ENCODE measurements at places on chromosomes 4 and X.

- DNase-seq, result no peak
Observed at GRCh38 chrX:73766431-73766795, 203.4 kb downstream of the CHIC1 start.

DNA sequence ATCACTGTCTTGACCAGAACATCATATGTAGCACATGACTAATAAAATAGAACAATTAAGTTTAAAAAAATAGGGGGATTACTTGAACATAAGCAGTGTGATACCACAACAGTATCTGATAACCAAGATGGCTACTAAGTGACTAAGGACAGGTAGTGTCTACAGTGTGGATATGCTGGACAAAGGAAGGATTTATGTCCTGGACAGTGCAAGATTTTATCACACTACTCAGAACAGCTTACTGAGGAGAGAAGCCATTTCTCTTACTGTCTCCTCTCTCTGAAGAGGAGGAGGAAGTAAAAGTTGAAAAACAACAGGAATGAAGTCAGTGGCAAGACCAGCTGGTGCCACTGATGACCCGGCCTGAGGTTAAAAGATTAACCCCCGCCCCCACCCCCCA, 4.0 kb upstream of the SLC10A7 start:
- no peak for DNase-seq

DNA sequence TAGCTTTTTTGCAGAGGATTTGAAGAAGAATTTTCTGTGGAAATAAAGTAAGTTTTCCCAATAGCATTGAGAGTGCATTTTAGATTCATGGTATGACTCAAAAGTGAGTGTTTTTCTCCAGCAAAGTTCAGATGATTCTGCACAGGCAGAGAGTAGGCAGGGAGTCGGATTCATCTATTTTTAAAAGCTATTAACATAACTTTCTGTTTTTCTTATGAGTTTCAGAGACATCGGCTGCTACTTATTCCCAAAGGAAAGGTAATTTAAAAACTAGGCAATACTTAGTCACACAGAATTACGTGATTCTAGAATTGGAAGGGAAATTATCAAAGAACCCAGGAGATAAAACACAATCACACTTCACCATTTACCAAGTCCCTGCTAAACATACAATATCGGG, 4.4 kb downstream of the CCDC110 start:
- no peak for DNase-seq

- DNase-seq, result no peak
Observed at GRCh38 chr4:96654045-96654444, 814.2 kb downstream of the PDHA2 start.

DNA sequence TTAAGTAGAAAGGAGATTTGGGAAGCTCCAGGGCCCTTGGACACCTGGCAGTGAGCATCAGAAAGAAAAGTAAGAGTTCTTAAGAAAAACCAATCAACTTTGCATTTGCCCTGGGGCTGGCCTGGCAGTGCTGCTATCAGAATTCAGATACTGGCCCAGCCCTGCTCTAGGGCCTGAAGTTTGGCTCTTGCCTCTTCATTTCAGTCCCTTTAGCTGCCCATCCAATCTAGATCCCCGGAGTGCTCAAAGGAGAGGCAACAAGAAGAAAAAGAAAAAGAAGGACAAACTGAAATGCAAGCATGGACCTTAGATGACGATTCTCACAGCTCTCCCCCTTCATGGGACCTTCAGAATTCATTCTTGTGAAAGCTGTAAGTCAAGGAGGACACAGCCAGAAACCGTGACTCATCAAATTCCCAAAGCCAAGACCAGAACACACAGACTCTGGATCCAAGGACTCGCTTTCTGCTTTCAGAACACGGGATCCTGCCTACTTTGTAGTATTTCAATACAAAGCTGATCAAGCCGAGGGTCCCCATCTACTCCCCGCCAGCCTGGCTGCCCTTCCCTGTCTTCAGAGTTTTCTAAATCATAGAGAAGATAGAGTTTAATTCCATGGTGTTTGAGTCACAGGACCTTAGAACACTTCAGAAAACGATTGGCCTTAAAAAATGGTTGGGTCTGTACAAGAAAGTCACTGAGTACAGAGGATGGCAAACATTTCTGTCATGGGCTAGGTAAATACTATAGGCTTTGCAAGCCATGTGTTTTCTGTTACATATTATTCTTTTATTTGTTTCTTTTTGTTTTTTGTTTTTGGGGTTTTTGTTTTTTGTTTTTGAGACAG, 103.7 kb downstream of the RBM47 start:
- no peak for DNase-seq

GRCh38 chr4:113591982-113592381, 169.6 kb downstream of the CAMK2D start:
- DNase-seq, result no peak

GRCh38 chr4:79364061-79364460, 38.2 kb upstream of the NAA11 start:
- no peak for DNase-seq

DNA sequence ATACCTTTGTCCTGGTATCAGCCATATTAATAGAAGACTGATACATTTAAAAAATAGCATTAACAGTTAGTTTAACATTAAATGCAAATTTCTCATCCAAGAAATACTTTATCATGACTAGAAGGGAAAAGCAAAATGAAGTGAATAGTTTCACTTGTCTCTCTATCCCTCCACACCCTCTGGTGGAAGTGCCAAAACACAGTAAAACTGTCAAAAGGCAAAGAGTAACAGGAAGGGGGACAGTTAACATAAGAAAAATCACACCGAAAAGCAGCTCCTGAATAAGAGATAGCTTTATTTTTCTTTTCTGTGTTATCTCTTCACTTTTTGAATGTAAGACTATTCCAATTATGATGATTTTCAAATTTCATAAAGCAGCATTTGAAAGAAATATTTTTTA, 187.2 kb downstream of the FBXW7 start:
- DNase-seq, result no peak

- no peak for DNase-seq
Observed at GRCh38 chr4:159551281-159551680, 448.4 kb downstream of the RAPGEF2 start.

DNA sequence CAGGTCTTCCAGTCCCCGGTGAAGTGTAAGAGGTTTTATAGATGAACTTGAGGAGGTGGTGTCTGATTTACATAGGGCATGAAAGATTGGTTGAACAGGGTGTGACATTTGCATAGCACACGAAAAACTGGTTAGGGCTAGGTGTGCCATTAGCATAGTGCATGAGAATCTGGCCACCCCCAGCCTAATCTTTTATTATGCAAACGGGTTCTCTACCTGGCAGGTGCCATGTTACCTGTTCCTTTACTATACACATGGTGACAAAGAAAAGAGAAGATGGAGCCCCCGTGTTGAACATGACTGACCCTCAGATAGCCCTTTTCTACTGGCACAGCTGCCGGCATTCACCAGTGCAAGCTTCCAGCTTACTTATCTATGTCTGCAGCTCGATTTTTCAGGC, 71.0 kb downstream of the UCHL1 start:
- no peak for DNase-seq

DNA sequence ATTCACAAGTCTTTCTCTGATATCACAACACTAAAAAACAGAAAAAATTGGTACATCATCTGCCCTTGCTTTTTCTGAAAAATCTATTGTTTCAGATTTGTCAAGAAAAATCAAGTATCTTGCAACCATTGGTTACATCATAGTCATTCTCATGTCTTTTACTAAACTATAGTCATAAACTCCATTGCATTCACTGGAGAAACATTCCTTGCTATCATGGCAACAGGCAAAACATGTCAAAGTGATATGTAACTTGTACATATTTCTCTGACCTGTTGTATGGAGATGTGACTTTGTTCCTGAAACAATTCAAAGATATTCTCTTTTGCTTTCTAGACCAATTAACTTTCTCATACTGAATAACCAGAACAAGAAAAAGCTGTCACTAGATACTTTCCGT, 121.9 kb upstream of the ANK2 start:
- no peak for DNase-seq

- DNase-seq, result no peak
Observed at GRCh38 chrX:110168585-110168984, 149.3 kb downstream of the AMMECR1 start.

DNA sequence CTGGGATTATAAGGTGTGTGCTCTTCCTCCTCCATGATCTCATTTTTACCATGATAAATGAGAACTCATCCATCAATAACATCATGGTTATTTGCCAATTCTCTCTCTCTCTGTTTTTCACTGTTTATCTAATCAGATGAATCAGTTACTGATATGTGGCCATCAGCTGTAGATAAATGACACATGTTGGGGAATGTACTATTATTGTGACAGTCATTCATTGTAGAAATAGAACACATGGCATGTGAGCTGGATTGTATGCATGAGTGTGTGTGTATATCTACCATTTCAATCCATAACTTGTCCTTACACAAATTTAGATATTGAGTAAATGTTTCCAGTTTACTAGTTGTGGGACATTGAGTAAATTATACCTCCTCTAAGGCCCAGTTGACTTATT, 53.0 kb downstream of the OSTC start:
- no peak for DNase-seq

- DNase-seq, result no peak
Observed at GRCh38 chr4:167114416-167114971, 119.8 kb downstream of the SPOCK3 start.

DNA sequence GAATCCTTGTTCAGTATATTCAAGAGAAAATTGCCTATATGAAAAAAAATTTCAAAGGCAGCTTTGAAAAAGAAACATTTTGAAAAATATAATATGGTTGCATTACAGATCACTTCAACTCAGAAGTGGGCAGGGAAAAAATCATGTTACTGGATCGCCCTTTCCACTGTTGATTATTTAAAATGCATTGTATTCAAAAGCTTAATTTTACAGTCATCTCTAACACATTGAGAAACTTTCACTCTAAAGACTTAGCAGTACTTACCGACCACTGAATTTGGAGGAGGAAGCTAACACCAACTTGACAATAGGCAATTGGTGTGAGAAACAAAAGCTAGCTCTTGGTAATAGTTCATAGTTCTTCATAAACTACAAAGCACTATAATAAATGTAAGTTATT, 101.9 kb downstream of the CEP135 start:
- no peak for DNase-seq

DNA sequence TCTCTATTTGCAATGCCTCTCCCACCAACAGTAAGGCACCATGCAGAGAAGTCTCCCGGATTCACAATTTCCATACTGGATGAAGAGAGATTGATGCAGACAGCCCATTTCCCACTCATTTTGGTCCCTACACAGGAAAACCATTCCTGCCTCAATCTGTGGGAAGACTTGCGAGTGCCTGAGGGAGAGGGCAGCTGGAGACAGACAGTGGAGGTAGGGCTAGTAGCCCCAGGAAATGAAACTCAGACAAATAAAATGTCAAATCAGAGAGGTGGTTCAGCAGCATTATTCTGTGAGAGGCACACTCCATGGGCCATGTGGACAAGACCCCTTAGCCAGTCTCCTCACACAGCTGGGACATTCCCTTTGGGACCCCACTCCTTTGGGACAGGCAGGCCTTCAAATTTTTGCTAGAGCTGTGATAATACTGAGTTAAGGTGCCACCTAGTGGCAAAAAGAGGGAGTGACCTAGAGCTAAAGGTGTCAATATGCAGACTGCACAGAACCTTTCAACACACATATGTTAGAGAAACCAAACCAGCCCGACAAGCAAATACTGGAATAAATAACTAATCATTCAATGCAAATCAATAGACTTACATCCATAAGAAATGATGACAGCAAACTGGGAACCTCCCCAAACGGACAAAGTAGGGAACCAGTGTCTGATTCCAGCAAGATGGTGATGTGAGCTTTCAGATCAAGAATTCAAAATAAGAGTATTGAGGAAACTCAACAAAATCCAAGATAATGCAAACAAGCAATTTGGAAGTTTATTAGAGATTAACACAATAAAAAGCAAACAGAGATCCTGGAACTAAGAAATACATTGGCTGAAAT, 1865.3 kb upstream of the AGA start:
- DNase-seq, result no peak

DNA sequence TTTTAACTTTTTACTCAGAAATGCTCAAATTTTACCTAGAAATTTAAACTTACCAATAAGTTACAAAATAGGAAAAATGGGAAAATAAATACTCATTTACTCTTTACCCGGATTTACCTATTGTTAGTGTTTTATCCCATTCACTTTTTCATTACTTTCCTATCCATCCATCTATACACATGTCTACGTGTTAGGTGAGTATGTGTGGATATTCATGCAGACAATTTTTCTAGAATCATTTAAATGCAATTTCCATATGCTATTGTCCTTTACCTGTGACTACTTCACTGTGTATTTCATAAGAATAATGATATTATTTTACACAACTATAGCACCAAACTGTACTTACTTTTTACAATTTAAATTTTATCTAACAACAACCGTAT, 896.6 kb upstream of the INTU start:
- DNase-seq, result no peak

DNA sequence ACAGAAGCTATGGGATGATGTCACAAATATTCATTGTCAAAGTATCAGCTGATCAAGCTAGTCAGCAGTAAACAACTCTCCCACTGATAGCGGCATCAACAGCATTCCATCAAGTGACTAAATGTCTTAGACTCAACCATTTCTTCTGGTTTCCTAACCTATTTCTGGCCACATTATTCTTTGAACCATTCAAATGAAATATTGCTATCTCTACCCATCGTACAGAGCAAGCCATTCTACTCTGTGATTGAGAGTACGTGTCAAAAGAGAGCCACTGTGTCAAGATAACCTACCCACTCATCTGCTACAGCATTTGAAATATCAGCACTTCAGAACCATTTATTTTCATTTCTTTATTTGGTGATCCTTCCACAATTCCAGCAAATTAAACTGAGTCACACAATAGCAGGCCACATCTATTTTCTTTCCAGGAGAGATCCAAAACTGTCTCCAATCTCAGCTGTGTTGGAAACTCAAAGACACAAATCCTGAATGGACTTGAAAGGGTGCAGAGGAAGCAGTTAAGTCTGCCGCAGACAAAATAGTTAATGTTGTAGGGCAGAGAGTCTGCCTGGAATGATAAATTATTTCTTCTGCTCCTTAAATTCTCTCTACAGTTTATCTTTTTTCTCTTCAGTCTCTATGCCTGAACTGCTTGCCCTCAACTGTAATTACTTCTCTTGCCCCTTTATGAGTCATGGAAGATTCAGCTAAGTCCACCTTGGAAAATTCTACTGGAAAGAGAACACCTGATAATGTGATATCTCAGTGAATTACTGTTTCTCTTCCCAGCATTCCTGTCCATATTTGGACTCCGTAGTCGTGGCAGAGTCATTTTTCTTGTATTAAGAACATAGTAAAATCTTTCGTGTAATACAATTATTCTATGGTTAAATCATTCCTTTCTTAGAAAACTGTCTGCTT, 364.8 kb downstream of the PDGFC start:
- DNase-seq, result no peak

GRCh38 chr4:17722356-17722700, 59.1 kb downstream of the FAM184B start:
- DNase-seq, result no peak

DNA sequence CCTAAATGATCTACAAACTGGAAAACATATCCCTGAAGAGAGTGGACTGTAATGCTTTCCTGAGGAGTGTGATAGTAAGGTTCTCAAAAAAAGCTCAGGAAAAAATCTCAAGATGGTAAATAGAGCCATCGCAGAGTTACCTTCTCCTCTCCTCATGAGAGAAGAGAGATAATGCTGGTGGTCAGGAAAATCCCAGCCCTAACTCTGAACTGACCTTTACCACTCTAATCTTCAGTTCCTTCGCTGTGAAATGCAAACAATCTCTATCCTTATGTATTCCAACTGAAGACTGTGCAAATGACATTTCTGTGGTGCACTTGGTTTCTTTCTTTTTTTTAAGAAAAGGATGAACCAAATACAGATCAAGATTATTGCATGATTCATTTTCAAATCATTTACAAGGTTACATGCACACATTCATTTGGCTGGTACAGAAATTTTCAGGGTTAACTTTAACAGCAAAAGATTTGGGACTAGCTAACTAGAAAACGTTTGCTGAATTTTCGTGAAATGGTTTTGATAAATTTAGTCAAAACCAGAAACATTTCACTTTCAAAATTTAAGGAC, 8.3 kb downstream of the PPM1K start:
- no peak for DNase-seq

Data from stimulated activated CD4-positive, alpha-beta T cell treated with anti-CD3 and anti-CD28 coated beads, Interleukin-1b, Interleukin-23, amount 100 ng/mL, for 1 hour (primary cell).